Stimulated activated CD4-positive, alpha-beta T cell treated with anti-CD3 and anti-CD28 coated beads, Interleukin-2, amount 100 ng/mL, for 48 hours (primary cell): ENCODE measurements at places on chromosomes 11 and 22.

GRCh38 chr11:58024601-58025091 is 965 bp downstream of the OR9Q1 start:
- DNase-seq = no peak

DNA sequence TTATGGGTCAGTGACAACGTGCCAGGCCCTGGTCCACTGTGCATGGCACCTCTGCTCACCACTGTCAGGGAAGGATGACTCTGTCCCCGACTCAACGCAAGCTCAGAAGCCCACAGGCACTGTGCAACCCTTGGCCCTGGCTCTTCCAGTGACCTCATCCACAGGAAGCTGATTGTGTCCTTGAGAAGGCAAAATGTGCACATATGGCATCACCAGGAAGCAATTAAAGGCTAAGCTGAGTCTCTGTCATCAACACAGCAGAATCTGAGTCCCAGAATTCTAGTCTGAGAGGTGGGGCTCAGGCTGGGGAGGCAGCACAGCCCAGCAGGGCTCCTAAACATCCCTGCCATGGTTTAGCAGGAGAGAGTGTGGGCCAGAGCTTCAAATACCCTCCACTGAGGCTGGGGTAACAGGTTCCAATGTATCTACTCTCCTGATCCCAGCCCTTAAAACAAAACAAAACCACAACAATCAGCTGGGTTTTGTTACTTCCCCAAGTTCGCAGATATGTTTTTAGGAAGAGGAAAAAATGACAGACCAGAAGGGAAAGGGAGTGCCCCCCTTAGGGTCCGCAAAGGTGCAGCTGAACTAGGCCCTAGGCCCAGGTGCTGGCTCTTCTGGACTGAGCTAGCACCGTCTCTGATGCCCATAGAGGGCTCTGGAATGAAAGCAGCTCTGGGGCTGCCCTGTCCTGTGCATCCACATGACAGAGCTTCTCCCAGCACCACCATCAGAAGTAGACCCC is 33.5 kb upstream of the GNAZ start:
- no peak for DNase-seq

- no peak for DNase-seq
These were observed 118.7 kb downstream of the BBOX1 start for GRCh38 chr11:27159335-27159679.

- no peak for DNase-seq
These were observed 97.7 kb downstream of the MPPED2 start for GRCh38 chr11:30488304-30488998.

DNA sequence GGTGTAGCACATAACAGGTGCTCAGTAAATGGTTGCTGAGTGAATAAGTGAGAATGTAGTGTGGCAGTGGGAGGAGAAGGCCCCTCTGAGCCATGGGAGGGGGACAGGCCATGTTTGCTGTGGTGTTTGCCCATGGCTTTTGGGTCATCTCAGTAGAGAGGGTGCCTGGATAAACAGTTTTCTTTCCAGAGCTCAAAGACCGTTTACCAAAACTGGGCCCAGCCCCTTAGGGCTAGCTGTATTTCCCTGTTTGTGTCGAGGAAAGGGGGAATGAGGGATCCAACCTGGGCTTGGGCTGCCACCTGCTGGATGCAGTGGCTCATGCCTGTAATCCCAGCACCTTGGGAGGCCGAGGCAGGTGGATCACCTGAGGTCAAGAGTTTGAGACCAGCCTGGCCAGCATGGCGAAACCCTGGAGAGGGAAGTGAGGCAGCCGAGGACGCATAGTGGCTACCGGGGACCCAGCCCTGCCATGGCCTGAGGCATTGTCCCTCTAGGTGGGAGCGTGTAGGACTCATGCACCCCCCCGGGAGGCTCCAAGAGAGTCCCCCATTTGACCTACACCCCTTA is 8.7 kb upstream of the LTO1 start:
- no peak for DNase-seq
